NCI-H446 treated with DMSO at 0.1 percent for 48 hours (cell line): ENCODE measurements at places on chromosomes 3 and 15.

- DNase-seq, result no peak
Observed at GRCh38 chr15:68807249-68807648, 13.4 kb downstream of the ANP32A start.

DNA sequence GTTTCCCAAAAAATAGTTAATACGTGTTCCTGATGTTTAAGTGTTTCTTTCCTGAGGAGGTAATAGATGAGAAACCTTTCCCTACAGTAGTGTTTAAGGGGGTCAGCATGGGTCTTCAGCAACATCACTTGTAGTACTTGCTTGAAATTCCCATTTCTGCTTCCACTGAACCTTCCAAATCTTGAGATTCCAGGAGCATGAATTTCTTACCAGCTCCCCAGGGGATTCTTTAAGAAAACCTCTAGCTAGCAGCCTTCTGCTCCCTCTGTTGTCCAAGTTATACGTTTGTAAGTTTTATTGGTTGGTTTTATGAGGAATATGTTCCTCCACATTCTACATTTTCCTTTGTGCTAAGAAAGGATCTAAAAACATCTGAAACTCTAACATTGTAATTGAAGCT, 38.2 kb upstream of the ACP3 start:
- no peak for DNase-seq

DNA sequence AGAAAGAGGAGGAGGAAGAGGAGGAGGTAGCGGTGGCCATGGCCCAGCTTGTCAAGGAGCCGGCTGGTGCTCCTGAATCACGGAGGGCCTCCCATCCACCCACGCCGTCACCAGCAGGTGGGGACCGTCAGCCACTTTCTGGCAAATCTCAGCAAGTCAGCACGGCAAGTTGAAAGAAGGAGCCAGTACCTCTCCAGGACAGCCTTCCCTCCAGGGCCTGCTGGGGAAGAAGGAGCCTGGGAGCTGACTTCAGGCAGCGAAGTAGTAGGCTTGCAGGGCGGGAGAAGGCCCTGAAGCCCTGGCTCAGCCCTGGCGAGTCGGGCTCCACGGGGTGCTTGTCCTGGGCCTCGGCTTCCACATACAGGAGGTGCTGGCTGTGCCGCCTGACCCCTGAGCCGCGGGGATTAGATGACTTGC, 99.2 kb upstream of the TRPM1 start:
- no peak for DNase-seq

GRCh38 chr3:144557515-144557914, 585.9 kb downstream of the DIPK2A start:
- DNase-seq, result no peak

DNA sequence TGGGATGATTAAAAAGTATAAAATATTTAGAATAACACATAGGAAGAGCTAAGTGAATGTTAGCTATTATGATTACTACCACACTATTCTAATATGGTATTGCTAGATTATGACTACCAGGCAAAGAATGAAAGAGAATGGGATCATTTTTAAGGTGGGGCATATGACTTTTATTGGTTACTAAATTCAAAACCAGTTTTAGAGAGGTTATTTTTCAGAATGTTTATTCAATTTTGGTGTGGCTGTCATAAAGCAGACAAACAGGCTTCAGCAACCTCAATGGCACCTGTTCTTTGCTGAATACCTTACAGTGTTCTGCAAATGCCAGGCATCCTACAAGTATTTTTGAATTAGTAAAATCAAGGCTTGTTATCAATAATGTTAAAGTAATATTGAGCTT, 12.8 kb downstream of the SPTSSB start:
- no peak for DNase-seq

GRCh38 chr15:92059036-92059970, 205.8 kb downstream of the SLCO3A1 start:
- DNase-seq, result no peak

DNA sequence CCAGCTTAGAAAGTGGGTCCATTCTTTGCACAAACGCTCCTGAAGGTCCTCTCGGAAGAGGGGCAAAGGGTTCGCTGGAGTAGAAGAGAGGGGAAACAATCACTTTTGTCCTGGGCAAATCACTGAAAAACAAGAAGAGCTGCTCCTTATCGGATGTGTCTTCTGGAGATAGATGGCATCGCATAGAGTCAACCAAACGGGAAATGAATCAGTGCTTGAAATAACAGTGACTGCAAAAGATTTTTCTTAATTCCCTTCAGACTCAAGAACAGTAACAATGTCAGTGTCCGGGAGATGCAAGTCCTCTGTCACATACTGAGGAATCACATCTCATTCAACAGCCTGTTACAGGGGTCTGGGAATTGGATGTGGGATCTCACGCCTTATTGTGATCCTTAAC, 78.8 kb upstream of the PCSK6 start:
- no peak for DNase-seq

DNA sequence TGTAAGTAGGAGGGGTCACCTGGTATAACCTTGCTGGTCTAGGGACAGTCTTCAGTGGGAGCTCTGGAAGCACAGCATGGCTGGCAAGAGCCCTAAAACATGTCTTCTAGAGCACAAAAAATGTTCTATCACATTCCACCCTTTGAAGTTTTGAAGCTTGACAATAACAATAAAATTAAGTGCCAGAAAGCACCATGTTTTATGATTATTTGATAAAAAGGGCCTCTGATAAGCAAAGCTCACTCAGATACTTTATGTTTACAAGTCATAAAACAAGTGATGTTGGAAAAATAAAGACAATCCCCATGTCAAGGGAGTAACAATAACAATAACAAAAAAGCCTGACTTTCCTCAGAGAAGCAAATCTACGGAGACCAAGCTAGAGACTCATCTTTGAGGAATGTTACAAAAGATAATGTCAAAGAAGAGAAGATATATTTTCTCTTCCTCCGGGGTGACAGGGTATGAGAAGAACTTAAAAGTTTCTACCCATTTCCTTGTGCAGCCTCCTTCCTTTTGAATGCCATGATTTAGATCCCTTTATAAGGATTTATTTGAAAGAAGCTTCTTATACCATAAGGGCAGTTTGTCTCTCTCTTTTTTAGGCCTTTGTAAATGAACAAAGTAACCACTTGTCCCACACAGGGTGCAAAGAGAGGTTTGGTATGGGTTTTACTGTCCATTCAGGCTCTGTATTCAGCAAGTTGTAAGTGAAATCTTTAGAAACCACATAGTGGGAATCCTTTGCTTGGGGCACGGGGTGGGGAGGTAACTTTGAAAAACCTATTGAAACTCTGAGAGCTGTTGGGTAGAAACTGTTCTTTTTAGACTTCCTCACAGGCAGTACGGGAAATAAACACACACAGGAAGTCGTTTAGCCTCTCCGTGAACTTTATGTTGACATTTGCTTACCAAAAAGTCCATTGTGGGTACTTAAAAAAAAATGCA, 109.6 kb upstream of the RBMS3 start:
- DNase-seq, result no peak
